ENCODE measurements at places on chromosomes 6 and 20.

DNA sequence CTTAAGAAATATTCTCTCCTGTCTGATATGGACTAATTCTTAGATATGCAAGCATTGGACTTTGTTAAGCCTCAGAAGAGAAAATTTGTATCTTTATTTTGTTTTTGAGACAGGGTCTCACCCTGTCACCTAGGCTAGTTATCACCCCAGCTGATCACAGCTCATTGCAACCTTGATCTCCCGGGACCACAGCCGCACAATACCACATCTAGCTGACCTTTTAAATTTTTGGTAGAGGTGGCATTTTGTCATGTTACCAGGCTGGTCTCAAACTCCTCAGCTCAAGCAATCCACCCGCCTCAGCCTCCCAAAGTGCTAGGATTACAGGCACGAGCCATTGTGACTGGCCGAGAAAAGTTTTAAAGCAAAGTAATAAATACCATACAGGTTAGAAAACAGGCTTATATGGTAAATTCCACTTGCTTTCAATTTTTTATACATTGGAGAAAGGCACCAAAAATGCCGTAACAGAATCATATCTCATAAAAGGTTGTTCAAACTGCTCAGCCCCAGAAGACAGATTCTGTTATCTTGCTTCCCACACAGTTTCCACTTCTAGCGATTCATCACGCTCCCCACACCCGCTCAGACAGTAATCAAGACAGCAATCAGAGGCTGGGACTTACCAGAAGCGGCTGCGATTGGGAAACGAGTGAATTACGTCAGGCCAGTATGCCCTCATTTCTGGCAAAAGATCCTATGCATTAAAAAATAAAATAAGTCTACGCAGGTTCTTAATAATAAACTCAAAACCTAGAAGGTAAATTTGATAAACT is 13.8 kb downstream of the RNASET2 start:
- DNase-seq: no peak

DNA sequence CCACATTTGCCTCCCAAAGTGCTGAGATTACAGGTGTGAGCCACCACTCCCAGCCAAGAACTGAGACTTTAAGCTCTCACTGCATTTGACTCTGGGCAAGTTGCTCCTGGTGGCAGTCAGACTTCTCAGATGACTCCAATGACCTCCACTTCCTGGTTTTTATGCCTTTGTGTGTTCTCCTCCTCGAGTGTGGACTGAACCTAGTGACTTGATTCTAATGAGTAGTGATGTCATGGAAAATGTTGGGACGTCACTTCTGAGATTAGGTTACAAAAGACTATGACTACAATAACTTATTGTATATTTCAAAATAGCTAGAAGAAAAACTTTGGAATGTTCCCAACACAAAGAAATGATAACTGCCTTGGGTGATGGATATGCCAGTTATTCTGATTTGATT is 12.0 kb downstream of the SPINT3 start:
- DNase-seq: no peak

DNA sequence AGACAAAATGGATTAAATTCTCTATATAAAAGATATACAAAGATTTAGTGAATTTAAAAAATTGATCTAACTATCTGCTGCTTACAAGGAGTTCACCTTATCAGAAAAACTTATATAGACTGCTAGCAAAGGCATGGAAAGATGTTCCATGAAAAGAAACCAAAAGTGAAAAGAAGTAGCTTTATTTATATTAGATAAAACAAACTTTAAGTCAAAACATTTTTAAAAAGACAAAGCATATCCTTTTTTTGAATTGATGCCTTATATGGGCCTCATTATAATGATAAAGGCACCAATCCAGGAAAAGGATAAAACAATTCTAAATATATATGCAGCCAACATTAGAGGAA is 334.2 kb downstream of the MEI4 start:
- no peak for DNase-seq

DNA sequence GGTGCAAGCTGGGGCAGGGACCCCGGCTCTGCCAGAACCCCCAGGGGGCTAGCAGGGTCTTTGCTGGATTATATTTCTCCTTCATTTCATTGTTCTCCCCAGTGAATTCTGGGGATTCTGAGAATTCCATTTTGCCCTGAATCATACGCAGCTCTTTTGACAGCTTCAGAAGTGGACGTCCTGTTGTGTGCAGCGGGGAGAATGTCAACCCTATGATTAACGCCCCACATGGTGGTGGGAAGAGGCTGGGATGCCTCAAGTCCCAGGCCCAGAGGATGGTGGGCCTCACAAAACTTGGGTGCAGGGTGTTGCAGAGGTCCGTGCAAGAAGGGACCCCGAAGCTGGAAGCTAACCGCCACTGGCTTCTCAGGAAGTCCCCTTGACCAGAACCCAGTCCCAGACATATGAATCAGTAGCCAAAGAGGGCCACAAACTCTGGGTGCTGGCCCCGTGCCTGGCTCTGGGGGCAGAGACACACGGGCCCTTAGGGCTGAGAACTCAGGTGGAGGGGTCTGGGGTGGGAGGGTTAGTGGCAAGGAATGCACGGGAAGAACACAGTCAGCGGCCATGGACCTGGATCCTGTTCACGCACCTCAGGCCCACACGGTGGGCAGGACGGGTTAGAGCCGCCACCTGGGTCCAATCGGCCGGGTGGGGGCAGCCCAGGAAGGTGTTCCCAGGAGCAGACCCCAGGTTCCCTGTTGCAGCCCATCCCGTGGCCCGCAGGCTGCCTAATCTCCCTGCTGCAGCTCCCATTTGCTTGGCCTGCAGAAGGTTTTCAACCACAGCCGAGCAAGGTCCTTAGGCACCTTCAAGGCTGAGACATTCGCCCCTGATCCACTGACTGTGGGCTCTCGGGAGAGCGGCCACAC is 51.2 kb downstream of the YTHDF1 start:
- DNase-seq: no peak

GRCh38 chr6:157255079-157255478 is 68.2 kb downstream of the TMEM242 start:
- no peak for DNase-seq

DNA sequence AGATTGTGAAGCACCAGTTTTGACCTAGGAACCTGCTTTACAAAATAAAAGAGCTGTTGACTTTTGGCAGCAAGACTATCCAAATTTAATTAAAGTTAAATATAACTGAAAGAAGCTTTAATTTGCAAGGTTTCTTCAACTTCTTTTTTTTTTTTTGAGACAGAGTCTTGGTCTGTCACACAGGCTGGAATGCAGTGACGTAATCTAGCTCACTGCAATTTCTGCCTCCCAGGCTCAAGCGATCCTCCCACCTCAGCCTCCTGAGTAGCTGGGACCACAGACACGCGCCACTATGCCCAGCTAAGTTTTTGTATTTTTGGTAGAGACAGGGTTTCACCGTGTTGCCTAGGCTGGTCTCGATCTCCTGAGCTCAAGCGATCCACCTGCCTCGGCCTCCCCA is 13.7 kb upstream of the CSE1L start:
- no peak for DNase-seq

DNA sequence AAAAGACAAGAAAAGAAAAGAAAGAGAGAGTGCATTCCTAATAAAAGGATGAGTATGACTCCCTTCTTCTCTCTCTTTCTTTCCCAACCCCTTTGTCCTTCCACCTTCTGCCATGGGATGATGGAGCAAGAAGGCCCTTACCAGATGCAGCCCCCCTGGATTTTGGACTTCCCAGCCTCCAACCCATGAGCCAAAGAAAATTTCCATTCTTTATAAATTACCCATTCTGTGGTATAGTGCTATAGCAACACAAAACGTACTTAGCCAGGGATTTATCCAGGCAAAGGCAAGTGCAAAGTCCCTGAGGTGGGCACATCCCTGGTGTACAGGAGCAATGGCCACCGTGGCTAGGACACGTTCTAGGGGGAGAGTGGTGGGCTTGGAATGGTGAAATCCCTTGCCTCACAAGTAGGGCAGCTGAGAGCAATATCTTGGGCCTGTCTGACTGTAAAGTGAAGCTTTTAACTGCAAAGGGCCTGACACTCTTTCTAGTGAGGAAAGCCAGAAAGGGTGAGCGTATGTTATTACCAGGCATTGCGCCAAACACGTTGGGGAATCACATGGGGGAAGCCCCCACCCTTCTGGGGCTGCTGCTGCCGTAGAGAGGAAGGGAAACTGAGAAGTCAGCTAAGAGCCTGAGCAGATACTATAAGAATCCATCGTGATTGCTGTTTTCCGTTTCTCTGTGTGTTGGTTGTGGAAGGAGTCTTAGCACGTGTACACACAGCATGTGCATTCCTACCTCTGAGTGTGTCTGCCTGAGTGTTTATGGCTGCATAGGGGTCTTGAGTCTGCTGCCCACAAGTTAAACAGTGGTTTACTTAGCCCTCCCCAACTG is 50.7 kb upstream of the SIRPA start:
- DNase-seq: no peak

- DNase-seq: no peak
These were observed 84.0 kb downstream of the RCAN2 start for GRCh38 chr6:46407246-46407645.

DNA sequence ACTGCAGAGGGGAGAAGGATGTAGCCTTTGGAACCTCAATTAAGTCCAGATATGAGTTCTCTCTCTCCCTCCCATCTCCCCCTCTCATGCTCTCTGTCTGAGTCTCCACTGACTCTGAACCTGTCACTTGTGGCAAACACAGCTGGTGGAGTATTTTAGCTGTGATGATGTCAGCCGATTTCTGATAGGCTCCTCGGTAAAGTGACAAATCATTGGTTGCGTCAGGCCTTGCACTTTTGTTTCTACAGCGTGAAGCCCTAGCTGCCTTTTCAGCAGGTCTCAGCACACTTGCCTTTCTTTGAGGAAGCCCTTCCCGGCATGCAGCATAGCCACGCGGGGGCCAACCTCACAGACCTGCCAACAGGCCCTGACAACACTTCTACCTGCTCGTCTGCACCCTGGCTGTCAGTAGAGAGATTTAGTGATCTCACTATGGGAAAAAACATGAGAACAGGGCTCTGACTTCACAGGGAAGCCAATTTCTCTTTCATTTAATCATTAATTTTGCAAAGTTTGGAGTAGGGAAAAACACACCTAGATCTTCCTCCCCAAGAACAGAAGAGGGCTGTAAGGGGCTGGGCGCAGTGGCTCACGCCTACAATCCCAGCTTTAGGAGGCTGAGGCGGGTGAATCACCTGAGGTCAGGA is 84.4 kb downstream of the GMPR start:
- DNase-seq: peak; percentile 64

- no peak for DNase-seq
These were observed 21.4 kb upstream of the GMDS start for GRCh38 chr6:2266841-2267240.

DNA sequence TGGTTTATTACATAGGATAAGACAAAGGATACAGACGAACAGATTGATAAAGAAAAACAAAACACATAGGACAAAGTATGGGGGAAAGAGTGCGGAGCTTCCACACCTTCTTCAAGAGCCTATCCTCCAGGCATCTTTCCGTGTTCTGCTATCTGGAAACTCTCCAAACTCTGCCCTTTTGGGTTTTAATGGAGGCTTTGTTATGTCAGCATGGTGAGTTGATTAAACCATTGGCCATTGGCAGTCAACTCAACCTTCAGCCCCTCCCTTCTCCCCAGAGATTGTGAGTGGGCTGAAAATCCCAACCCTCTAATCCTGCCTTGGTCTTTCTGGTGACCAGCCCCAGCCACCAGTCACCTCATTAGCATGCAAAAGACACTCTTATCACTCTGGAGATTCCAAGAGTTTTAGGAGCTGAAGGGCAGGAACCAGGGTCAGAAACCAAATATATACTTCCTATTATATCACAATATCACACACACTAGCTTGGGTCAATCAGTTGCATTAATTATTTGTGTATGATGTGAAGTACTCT is 23.8 kb downstream of the HLA-DOB start:
- DNase-seq: no peak

GRCh38 chr6:64477391-64477790 is 841.8 kb downstream of the PHF3 start:
- DNase-seq: peak; percentile 40

DNA sequence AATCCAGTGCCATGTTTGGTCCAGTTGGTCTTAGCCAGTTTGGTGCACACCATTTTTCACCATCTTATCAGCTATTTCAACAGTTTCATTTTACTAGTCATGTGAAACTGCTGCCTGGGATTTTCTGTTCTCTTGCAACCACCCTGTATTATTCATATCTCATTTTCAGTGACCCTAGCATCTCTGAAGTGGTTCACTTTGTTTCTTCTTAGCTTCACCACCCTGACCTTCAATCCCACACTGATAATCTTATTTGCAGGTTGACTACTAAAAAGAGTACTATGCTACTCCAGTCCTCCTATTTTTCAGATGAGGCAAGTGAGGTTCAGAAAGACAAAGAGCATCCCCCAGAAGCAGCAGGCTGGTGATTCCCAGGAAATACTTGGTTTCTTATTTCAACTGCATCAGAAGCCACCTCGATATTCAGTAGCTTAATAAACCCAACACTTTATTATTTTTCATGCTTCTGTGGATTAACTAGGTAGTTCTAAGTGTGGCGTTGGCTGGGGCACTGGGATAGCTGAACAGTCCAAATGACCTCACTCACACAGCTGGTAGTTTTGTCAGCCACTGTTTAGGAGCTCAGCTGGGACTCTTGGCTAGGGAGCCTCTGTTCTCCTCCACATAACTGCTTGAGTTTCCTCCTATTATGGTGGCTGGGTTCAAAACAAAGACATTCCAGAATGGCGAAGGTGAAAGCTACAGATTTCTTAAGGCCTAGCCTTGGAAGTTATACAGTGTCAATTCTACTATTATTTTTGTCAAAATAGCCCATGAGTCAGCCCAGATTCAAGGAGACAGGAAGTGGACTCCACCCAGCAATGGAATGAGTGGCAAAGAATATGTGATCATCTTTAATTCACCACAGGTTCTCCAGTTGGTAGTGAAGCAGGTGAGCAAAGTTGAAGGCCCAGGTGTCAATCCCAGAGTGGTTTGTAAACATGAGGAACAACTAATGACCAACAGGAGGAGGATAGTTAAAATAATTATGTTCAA is 40.6 kb downstream of the BPIFB4 start:
- no peak for DNase-seq

All from RCC 7860 (cell line).